Upper lobe of left lung (tissue), 6 donors: ENCODE measurements at places on chromosomes 4 and X. TPM values are rescaled to one million over a fixed set of nuclear protein-coding genes. Genes with fewer than 3 reads are reported as not detected.

ABCE1 gene
- total RNA-seq = 32.5 TPM

KLHL13 gene
- total RNA-seq = 0.63 TPM

BEND2 gene
- total RNA-seq = not detected

TRIML1 gene
- not detected for total RNA-seq

MYL5 gene
- 7.3 TPM for total RNA-seq

DNA sequence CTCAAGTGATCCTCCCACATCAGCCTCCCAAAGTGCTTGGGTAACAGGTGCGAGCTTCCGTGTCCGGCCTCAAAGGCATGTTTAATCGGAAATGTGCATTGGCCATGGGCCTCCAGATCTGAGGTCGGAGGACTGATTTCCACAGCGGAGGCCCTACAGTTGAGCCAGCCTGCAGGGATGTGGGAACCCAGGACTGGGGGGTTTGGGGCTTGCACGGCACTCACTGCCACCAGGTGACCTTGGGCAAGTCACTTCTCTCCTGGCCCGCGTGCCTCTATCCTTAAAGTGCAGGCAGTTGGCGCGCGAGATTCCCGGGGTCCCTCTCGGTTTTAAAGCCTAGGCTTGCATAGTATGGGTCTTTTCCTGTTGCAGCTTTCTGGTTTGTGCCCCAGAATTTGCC is 18.3 kb upstream of the WFS1 start:
- H3K36me3 ChIP-seq = no peaks in the 10 kb centered on the region
- no peak overlapping the region for H3K27ac ChIP-seq
- no peaks in the 10 kb centered on the region for H3K4me1 ChIP-seq
- H3K4me3 ChIP-seq = no peak overlapping the region
- DNase-seq = no peak

DNA sequence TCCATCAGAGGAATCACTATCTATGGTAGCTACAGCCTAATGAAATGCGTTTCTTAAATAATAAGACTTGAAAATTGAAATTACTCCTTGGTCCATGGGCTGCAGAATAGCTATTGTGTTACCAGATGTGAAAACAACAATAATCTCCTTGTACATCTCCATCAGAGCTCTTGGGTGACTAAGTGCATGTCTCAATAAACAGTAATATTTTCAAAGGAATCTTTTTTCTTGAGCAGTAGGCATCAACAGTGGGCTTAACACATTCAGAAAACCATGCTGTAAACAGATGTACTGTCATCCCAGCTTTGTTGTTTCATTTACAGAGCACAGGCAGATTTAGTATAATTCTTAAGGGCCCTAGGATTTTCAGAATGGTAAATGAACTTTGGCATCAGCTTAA is 67.3 kb downstream of the GLUD2 start:
- no peak overlapping the region for H3K4me3 ChIP-seq
- no peak for DNase-seq
- no peak overlapping the region for H3K27ac ChIP-seq
- H3K27me3 ChIP-seq = no peaks in the 10 kb centered on the region
- H3K4me1 ChIP-seq = no peaks in the 10 kb centered on the region

DNA sequence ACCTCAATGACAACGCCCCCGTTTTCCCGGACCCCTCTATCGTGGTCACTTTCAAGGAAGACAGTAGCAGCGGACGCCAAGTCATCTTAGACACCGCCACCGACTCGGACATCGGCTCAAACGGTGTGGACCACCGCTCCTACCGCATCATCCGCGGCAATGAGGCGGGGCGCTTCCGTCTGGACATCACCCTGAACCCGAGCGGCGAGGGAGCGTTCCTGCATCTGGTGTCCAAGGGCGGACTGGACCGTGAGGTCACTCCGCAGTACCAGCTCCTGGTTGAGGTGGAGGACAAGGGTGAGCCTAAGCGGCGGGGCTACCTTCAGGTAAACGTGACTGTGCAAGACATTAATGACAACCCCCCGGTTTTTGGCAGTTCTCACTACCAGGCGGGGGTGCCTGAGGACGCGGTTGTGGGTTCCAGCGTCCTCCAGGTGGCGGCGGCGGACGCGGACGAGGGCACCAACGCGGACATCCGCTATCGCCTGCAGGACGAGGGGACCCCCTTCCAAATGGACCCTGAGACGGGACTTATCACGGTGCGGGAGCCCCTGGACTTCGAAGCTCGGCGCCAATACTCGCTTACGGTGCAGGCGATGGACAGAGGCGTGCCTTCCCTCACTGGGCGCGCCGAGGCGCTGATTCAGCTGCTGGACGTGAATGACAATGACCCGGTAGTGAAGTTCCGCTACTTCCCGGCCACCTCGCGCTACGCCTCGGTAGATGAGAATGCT is 2.2 kb downstream of the FAT4 start:
- no peaks in the 10 kb centered on the region for H3K27me3 ChIP-seq
- peaks cover 14% of the 10 kb centered on the region for H3K4me1 ChIP-seq
- DNase-seq = peak; percentile 81
- H3K27ac ChIP-seq = peak overlapping the region; percentile 92

DNA sequence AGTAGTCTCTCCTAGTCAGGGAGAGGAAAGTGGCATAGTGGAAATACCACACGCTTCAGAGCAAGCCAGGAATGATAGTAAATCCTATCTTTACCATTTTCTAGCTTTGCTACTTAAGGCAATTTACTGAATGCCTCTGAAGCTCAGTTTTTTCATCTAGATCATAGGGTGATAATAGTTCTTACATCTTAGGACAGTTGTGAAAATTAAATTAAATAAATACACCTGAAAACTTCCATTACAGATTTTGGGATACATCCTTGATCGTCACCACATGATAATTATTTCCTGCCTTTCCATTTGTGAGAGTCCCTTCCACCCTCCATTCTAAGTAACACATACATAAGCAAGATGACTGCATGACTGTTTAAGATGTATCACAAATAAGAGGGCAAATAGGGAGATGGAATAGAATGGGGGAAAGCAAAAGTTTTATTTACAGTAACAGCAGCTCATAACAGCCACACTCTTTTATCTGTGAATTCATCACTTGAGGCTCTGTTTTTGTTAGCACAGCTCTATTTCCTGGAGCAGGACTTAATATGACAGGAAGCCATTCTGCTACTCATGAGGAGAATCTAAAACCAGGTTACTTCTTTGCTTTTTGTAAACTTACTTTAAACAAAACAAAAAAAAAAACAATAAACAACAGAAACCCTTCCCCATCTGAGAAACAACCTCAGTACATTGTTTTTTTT is 13.4 kb downstream of the P2RY10 start:
- no peaks in the 10 kb centered on the region for H3K27me3 ChIP-seq
- H3K27ac ChIP-seq = no peak overlapping the region
- H3K4me3 ChIP-seq = no peak overlapping the region
- H3K36me3 ChIP-seq = no peaks in the 10 kb centered on the region
- no peaks in the 10 kb centered on the region for H3K4me1 ChIP-seq

DNA sequence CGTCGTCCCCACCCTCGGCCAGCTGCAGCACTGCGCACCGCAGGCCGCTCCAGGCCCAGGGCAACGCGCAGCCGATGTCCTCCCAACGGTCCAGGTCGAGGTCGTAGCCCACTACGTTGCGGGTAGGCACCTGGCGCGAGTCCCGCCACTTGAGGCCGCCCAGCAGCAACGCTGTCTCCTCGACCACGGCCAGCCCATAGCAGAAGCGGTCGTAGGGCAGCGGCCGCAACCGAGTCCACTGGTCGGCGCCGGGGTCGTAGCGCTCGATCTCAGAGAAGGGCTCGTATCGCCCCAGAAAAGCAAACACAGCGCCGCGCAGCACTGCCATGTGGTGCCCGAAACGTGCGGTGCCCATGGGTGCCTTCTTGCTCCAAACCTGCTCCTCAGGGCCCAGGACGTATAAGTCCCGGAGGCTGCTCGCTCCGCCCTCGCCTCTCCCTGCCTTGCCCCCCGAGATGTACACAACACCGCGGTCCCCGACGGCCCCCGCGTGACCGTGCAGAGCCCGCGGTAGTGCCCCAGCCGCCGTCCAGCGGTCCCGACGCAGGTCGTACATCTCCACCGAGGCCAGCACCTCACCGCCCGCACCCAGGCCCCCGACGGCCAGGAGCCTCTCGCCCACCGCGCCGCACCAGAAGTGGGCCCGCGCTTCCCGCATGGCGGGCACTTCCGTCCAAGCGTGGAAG is 2.1 kb downstream of the KLHL34 start:
- no peaks in the 10 kb centered on the region for H3K36me3 ChIP-seq
- H3K27ac ChIP-seq = no peak overlapping the region
- H3K4me1 ChIP-seq = no peaks in the 10 kb centered on the region
- no peak for DNase-seq
- H3K27me3 ChIP-seq = no peaks in the 10 kb centered on the region

- no peak overlapping the region for H3K4me3 ChIP-seq
- no peaks in the 10 kb centered on the region for H3K4me1 ChIP-seq
- no peak overlapping the region for H3K27ac ChIP-seq
- no peaks in the 10 kb centered on the region for H3K27me3 ChIP-seq
- H3K36me3 ChIP-seq = no peaks in the 10 kb centered on the region
Observed at GRCh38 chr4:1600811-1601532, 83.1 kb downstream of the FAM53A start.

GRCh38 chr4:53436251-53436650 is 58.8 kb downstream of the FIP1L1 start:
- no peak overlapping the region for H3K27ac ChIP-seq
- H3K36me3 ChIP-seq = no peaks in the 10 kb centered on the region
- DNase-seq = no peak
- H3K4me3 ChIP-seq = no peak overlapping the region
- no peaks in the 10 kb centered on the region for H3K4me1 ChIP-seq

DNA sequence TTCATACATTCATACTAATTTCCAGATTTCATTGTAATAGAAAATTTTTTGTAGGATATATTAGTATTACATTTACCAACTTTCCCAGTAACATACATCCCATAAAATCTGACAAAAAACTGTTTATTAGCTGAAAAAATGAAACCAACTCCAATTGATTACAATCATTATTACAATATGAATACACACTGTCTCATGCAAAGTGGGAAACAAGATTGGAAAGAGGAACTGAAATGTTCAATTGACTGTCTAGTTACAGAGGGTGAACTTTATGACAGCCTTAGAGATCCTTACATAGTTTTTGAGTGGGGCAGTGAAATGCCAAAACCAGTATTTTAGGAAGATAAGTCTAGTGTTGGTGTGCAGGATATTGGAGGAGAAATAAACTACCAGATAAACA is 2.3 kb upstream of the AMBN start:
- no peaks in the 10 kb centered on the region for H3K4me1 ChIP-seq
- DNase-seq = no peak
- no peak overlapping the region for H3K27ac ChIP-seq

GRCh38 chr4:85475631-85476233 is 782 bp downstream of the ARHGAP24 start:
- peak overlapping the region; percentile 83 for H3K27ac ChIP-seq
- H3K4me3 ChIP-seq = peak overlapping the region; percentile 64
- DNase-seq = peak; percentile 81
- no peaks in the 10 kb centered on the region for H3K36me3 ChIP-seq
- no peaks in the 10 kb centered on the region for H3K27me3 ChIP-seq
- peaks cover 6% of the 10 kb centered on the region for H3K4me1 ChIP-seq

DNA sequence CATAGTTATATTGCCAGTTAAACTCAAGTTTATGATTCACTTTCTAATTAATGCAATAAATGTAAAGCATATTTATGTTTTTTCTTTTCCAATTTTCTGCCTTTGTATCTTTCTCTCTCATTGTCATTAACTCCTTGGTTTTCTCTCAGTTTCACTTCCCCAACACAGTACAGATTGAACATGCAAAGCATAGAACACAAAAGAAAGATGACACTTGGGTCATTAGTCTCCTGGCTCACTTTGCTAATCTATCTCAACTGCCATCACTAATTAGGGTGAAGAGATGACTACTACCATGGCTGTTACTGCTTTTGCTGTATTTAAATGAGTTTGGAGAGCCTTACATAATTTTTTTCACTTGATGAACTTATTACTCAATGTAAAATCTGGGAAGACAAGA is 12.3 kb upstream of the NAA11 start:
- H3K36me3 ChIP-seq = no peaks in the 10 kb centered on the region
- H3K27ac ChIP-seq = no peak overlapping the region
- no peaks in the 10 kb centered on the region for H3K27me3 ChIP-seq
